ENCODE measurements at places on chromosomes 3 and 15. TPM values are rescaled to one million over a fixed set of nuclear protein-coding genes. Genes with fewer than 3 reads are reported as not detected.

Gene RHCG
- 42.7 TPM for total RNA-seq

Gene NME9
- total RNA-seq: not detected

Gene GOLGA8S
- total RNA-seq: 0.18 TPM

Gene FAM174B
- total RNA-seq: 7.5 TPM

Gene SH3GL3
- 0.68 TPM for total RNA-seq

Gene GABRB3
- total RNA-seq: 78.3 TPM

Gene RBPMS2
- 8.4 TPM for total RNA-seq

Gene CHRNB4
- 0.95 TPM for total RNA-seq

Gene ISLR2
- 0.29 TPM for total RNA-seq

Gene HCLS1
- 0.13 TPM for total RNA-seq

Gene BCL2A1
- total RNA-seq: 17.4 TPM

Gene ARPP21
- total RNA-seq: 0.12 TPM

Gene SV2B
- 0.03 TPM for total RNA-seq

Gene ATP8B4
- 1.6 TPM for total RNA-seq

Gene GOLGA8M
- not detected for total RNA-seq

Data from A549 treated with DMSO at 1 μM for 4 hours (cell line).